Fibroblast of skin of scalp (primary cell): ENCODE measurements at places on chromosomes 7 and 10.

DNA sequence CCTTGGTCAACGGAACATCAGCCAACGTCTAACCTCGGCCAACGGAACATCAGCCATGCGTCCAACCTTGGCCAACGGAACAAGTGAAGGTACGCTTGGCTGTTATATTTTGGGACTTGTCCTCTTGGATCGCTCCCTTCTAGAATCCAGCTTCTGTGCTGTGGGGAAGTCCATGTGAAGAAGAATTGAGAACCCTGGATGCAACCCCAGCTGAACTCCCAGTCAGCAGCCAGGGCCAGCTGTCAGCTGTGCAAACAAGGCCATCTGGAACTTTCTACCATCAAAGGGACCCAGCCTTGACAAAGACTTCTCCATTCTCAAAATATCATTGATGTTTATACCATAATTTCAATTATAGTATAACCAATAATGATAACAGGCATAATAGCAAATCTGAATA is 43.3 kb upstream of the ITGA8 start:
- no peak for DNase-seq

DNA sequence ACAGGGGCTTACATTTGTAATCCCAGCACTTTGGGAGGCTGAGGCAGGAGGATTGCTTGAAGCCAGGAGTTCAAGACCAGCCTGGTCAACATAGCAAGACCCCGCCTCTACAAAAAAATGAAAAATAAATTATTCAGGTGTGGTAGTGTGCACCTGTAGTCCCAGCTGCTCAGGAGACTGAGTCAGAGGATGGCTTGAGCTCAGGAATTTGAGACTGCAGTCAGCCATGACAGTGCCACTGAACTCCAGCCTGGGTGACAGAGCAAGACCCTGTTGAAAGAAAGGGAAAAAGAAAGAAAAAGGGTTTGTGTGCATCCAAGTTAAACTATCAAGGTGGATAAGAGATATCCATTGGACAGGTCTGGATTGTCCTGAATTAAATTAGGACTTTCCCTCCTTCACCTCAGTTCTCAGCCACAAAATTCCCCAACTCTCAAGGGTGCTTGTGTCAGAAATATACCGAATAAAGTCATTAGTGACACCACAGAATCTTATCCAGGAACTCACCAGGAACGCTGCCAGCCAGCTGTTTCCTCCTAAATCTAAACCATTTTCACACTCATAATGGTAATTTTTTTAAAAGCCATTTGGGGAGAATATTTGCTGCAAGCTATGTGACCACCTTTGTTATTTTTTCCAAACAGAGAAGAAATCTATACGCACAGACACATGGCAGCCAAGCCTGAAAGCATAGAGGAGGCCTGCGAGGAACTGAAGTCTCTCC is 12.0 kb downstream of the AFAP1L2 start:
- no peak for DNase-seq

- DNase-seq: no peak
Measured at GRCh38 chr10:6161921-6162320, 40.8 kb upstream of the PFKFB3 start.

GRCh38 chr7:106766551-106766950 is 98.5 kb upstream of the PIK3CG start:
- DNase-seq: peak; percentile 43

- DNase-seq: no peak
Measured at GRCh38 chr7:131931370-131931769, 374.9 kb upstream of the PODXL start.

DNA sequence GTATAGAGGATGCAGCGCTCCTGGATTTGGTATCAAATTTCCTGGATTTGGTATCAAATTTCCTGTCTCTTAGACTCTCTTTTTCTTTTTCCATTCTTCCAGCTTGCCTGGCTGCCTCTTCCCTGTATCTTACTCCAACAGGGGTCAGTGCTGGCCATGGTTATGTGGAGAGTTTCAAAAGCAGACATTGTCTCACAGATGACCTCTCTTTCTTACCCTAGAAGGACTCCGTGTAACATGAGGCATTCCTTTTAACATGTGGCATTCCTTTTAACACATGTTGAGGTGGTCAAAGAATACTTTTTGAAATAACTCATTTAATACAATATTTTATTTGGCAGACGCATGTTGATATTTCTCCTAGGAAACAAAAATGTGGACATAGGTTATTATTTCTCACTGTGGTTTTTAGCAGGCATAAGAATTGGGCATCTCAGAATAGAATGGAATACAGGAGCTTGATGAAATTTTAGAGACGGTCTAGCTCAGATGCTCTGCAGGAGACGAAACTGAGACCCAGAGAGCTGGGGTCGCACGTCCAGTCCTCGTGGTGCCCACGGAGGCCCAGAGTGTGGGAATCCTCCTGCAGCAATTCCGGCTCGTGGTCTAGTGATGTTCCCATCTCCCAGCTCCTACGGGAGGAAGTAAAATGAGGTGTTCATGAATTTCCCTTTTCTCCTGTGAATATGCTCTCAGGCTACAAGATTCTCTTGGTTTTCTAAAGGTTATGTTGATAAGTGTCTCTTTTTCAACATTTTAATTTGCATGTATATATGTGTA is 59.6 kb upstream of the PITRM1 start:
- DNase-seq: peak; percentile 94

- DNase-seq: peak; percentile 65
Measured at GRCh38 chr10:3906511-3907111, 121.6 kb upstream of the KLF6 start.

DNA sequence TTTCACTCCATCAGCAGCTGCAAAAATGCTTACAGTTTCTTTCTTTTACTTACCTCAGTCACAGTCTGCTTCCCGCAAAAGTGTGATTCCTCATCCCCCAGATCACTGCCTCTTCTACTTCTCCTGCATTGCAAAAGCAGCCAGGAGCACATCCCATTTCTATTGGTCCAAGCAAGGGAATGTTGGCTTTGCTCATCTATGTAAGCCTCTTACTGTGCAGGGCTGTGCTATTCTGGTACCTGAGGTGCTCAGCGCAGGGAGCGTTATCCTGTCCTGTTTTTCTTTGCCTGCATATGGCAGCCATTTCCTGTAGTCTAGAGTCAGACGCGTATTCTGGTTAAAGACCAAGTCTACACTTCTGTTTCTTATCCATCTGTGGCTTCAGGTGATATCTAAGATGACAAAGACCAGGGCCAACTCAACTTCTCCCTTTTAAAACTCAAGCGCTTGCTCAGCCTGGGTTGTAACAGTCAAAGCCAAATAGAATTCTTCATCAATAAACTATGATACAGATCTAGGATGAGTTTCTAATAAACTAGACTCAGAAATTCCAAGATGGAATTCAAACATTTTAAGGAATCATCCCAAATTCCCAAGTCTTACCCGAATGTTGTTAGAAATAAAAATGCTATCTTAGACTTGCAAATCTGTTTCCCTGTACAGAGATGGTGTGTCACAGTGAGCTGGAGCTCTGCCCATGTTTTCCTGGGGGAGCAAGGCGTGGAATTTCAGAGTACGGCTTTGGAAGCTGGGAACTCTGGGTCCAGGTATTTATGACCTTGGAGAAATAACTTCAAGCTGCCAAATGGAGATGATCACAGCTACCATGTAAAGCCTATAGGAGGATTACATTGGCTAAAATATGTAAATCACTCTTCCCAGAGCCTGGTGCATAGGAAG is 6.1 kb upstream of the RBM17 start:
- peak; percentile 13 for DNase-seq
